ENCODE measurements at places on chromosomes 6 and 20.

DNA sequence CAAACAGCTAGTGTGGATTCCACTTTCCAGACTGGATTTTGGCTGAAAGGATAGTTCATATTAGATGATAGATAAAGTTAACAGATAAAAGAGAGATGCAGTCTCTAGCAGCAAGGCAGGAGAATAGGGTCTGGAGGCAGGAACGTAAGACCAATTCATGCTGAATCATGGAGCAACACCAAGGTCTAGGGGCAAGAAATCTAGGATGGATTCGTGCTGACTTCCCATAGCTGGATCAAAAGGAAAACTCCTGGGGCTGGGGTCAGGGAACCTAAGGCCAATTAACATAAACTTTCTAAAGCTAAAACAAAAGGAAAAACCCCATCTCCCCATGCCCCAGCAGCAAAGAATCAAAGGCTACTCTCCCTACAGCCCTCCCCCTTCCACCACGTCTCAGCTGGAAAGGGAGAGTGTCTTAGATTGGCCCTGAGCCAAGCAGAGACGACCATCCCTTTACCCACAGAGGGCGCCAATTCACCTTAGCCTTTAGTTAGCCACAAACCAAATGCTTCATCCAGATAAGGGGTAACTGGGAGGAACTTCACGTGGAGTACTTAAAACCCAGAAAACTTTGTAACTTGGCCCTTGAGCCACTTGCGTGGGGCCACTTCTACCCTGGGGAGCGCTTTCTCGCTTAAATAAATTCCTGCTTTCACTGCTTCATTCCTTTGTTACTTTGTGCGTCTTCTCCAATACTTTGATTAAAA is 7.6 kb downstream of the TREM1 start:
- peak; percentile 72 for DNase-seq

DNA sequence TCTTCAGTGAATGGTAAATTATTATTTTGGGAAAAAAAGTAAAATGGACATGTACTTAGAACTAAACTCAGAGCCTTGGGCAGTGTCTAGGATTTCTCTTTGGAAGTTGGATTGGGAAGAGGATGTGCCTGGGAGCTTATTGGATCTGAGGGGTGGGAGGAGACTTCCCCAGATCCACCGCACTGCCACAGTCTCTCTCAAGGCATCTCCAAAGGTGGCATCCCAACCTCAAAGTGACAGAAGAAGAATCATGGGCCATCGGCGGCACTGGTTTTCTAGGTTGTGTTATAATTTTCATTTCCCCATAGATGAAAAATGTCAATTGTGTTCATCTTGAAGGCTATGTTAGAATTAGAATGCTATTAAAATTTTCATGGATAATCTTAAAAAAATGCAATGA is 66.8 kb upstream of the CD93 start:
- no peak for DNase-seq

DNA sequence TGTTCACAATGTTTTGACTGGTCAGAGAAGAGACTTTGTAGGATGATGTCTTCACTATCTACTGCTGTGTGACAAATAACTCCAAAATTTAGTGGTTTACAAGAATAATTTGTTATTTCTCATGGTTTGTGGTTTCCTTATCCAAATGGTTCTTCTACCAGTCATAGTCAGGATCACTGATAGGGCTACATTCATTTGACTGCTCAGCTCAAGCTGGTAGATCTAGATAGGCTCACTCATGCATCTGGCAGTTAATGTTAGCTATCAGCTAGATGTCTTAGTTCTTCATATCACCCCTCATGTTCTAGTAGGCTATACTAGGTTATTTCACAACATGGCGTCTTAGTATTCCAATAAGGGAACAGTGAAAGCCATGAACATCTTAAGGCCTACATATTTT is 131.0 kb downstream of the ID4 start:
- no peak for DNase-seq

DNA sequence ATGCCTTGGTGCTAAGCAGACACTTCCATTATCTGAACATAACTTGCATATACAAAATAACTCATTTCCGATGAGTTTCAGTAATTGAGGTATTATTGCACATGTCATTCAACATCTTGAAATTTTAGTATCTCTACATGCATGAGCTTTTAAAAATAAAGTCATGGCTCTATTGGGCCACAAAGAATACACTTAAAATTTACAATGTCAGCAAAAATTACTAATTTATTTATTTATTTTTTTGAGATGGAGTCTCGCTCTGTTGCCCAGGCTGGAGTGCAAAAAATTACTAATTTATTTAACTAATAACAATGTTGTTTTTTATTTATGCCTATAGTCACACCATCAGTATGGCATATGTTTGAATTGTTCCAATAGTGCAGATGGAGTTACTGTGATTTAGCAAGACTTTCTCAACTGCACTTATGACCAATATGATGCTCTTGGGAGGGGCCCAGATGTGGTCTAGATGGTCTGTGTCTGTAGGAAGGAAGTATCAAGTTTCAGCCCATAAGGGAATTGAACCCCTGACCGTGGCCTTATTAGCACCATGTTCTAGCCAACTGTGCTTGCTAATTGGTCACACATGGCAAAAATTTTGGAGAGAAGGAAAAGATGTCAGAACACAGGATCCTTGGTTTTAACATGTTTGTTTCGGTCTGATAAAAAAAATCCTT is 370.7 kb upstream of the TSHZ2 start:
- no peak for DNase-seq

DNA sequence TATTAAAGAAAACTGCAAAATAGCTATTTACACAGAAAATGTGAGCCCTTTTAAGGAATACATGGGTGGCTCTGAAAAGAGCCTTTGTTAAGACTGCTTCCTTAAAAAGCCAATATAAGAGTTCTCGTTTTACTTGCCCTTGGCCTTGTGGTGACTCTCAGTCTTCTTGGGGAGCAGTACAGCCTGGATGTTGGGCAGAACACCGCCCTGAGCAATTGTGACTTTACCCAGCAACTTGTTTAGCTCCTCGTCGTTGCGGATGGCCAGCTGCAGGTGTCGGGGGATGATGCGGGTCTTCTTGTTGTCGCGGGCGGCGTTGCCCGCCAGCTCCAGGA is 111.5 kb downstream of the HFE start:
- DNase-seq: no peak

- peak; percentile 54 for DNase-seq
Observed at GRCh38 chr6:39365281-39366074, 43.0 kb upstream of the KCNK16 start.

GRCh38 chr6:34333858-34334257 is 58.6 kb downstream of the NUDT3 start:
- DNase-seq: no peak

Data from epithelial cell of esophagus (primary cell).